ENCODE measurements at places on chromosomes 1 and 21.

DNA sequence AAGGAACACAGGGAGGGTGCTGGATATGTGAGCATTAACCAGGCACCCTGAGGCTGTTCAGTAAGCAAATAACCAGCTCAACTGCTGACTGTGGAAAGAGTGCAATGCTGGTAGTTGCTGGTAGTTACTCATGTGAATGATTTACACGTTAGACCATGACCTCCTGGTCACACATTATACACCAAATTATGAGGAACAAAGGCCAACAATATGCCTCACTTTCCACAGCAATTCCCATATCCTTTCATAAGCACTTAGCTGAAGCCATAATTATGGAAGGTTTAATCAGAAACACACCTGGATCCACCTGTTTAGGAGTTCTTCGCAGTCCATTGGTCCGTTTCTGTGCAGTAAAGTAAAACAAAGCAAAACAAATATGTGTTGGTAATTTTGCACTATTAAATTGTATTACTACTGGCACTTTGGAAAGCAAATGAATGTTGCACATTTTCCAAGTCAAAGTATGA, 281.8 kb downstream of the VAV3 start:
- no peak for DNase-seq

DNA sequence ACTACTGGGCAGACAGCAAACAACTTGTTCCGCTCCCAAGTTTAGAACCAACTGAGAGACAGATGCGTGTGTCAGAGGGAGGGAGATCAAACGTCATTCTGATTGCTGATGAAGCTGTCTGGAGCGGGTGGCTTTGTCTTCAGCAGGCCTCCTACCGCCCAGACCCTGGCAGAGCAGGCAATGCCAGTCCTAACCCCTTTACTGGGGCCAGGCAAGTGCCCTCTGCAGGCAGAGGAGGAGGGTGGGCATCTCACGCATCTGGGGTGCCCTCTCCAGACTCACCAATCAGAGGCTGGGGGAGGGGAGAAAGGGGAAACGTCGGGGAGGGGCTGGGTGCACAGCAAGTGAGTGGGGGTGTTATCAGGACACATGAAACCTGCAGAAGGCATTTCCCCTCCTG, 126.6 kb downstream of the ACTL8 start:
- no peak for DNase-seq

- peak; percentile 56 for DNase-seq
These were observed 49.1 kb upstream of the C1orf146 start for GRCh38 chr1:92168657-92169056.

GRCh38 chr1:1021010-1021919, 1.3 kb downstream of the AGRN start:
- DNase-seq: no peak

DNA sequence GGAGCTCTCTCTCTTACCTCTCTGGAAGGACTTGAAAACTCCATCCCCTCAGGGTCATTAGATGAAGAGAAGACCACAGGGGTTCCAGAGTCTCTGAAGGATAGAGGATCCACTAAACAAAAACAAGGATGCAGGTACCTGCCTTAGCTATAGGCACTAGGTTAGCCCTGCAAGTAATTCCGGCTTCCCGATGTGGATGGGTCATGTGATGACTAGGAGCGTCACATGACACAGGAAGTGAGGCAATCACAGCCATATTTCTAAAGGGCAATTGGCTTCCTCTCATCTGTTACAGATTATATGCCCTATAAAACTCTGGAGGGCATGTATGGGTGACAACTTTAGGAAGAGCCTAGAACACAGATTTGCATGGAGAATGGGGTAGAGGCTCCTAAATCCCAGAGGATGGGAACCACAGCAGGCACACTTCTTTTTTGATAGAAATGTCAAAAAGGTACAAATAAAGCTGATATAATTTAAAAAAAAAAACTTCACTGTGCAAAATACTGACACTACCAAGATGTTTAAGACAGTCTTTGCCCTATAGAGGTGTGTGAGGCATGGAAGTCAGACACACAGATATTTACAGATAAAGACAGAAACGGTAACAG, 14.1 kb downstream of the ENTREP3 start:
- peak; percentile 83 for DNase-seq

GRCh38 chr1:173411835-173412742, 65.0 kb upstream of the PRDX6 start:
- no peak for DNase-seq

- no peak for DNase-seq
These were observed 64.6 kb downstream of the WNT9A start for GRCh38 chr1:227883073-227883520.

DNA sequence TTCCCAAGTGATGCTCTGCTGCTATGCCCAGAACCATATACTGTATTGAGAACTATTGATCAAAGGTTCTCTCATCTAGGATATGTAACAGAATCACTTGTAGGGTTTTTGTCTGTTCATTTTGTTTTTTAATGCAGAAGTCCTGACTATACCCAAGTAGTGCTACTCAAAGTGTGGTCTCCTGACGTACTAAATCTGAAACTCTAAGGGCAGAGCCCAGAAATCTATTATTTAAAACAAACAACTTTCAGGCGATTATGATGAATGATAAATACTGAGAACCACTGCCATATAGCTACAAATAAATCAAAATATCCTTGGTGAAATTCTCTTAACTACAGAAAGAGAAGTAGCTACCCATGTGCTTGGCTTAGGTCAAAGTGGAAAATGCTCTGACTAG, 10.1 kb downstream of the ZZZ3 start:
- no peak for DNase-seq

DNA sequence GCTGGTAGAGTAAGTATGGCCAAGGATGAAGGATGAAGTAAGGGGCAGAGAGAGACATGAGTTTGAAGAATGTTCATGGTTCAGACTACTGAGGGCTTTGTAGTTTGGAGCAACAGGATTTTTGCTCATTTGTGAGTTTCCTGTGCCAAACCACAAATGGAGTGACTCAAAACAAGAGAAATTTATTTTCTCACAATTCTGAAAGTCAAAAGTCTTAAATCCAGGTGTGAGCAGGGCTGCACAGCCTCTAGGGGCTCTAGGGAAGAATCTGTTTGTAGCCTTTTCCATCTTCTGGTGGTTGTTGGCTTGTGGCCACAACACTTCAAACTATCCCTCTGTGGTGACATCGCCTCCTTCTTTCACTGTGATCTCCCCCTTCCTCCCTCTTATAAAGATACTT, 58.9 kb downstream of the RHOU start:
- DNase-seq: no peak

- peak; percentile 88 for DNase-seq
These were observed 17.7 kb downstream of the TINAGL1 start for GRCh38 chr1:31593770-31594632.

DNA sequence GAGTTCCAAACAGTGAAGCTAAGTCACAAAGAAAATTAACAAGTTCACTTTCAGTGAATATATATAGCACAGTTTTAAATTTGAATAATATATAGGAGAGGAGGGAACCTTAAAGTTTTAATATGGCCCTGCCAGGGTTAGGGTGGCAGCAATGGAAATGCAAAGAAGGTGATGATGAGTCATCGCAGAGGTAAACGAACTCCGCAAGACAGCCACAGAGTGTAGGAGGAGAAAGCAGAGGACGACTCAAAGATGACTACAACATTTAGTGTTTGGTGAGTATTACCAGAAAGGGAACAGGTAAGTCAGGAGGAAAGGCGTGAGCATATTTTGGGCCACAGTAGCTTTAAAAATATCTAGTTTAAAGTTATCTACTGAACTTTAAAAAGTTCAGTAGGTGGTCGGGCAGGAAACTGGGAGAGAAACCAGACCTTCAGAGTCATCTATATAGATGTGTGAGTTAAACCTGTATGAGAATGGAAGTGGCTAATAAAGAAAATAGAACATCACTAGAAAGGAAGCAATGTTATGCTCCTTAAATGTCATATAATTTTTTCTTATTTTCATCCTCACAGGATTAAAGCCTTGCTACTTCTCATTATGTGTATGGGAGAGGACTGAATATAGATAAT, 75.7 kb downstream of the UCHL5 start:
- DNase-seq: no peak

DNA sequence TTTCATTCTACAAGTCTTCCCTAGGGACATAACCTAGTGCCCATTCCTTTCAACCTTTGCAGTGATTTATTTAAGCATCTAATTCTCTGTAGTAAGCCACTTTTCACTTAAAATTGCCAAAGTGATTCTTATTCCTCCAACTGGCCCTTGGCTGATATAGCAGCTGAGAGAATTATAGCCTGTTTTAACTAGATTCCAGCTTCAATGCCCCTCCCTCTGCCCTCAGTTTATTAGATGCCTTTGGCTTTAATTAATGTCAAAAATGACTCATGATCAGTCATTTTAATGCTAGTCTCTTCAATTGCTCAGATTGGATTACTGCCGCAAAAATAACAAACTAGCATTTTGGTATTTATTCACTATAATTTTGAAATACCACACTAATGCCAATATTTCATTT, 145.4 kb upstream of the KCTD3 start:
- no peak for DNase-seq

DNA sequence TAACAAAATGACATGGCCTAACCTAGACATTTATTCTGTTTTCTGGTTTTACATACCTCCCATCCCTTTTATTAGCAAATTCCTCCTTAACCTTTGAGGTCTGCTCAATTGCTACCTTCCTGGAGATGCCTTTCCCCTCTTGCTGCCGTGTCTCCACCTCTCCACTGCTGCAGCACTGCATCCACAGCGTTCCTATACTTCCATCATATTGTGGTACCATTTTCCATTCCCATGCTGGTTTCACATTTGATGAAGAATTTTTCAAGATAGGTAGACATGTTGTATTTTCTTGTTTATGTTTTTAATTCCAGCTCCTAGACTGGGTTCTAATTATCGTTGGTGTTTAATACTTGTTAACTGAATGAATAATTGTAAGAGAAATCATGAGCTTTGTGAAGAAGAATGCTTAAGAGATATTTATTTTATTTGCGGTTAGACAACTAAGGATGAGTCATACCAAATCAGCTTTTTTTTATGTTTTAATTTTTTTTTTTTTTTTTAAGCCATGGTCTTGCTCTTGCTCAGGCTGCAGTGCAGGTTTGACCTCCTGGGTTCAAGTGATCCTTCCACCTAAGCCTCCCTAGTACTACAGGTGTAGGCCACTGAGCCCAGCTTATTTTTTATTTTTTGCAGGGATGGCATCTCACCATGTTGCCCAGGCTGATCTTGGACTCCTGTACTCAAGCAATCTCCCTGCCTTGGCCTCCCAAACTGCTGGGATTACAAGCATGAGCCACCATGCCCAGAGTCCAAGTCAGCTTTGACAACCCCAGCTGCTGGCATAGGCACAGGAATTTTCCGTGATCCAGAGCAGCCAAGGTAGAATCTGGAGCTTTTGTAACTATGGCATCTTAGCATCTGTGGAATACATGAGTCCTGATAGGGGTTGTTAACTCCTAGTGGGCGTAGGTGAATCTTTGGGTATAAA, 44.0 kb downstream of the ATP6V1G3 start:
- DNase-seq: no peak

DNA sequence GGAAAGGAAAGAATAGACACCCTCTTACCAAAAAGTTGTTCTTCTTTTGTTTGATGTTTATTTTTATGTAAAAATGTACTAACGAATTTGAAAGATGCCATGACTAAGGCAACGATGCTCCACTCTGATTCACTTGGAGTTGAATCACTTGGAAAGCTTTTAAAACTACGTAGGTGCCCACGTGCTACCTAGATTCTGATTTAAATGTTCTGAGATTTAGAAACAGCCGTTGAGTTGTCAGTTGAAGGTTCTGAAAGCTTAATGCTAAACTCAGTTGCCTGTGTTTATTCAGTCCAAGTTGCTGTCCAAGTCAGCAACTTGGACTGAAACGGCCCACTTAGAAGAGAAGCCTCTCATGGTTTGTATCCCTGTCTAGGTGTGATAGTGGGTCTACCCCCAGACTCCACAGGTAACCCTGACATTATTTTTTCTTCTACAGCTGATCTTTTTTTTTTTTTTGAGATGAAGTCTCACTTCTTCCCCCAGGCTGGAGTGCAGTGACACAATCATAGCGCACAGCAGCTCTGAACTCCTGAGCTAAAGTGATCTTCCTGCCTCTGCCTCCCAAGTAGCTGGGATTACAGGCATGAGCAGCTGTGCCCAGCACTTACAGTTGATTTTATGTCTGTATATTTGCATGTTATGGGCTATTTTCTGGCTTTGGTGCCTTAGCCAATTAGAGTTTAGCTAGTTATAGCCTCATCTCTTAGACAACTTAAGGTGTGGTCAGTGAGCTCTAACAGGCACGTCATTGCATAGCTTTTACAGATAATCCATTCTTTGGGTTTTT, 1.4 kb upstream of the VAMP4 start:
- DNase-seq: no peak

DNA sequence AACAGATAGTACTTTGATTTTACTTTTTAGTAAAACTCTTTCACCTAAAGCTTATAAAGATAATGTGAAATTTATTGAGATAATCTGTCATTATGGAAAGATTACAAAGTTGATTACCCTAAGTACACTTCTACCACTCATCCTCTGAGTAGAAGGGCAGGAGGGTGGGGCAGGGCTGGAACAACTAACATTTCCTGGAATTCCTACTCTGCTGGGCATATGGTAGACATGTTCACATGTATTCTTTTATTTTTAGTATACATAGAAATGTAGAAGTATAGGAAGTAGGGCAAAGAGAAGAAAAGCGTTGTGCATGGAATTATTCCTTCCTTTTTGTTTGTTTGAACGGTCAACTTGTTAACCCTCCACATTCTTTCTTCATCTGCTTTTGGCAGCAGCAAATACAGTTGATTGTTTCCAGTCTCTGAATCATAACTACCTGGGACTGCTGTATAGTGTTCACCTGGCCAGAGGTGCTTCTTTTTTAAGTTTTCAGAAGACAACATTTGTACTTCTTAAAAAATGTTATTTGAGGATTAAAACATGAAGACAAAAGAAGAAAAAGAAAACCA, 85.1 kb downstream of the POU2F1 start:
- DNase-seq: no peak

- no peak for DNase-seq
These were observed 8.3 kb downstream of the ADCY10 start for GRCh38 chr1:167905671-167906070.

- no peak for DNase-seq
These were observed 805.8 kb downstream of the USP25 start for GRCh38 chr21:16535626-16536025.

DNA sequence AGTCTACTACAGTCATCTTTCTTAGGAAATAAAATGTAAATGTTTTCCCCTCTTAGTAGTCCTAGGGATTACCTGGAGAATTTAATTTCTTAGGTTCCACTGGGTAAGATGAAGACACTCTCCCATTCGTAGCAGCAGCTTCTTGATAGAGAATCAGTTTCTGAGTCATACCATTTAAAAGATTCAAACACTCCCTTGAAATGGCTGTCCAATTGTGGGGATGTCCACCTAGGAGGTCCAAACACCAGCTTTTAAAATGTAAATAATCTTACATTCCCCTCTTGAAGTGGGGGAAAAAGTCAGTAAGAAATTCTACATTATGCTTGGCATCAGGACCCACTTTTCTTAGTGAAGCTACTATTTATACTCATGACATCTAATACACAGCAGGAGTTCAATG, 37.5 kb downstream of the NDC1 start:
- no peak for DNase-seq

- no peak for DNase-seq
These were observed 35.7 kb upstream of the PWP2 start for GRCh38 chr21:44071359-44072104.

DNA sequence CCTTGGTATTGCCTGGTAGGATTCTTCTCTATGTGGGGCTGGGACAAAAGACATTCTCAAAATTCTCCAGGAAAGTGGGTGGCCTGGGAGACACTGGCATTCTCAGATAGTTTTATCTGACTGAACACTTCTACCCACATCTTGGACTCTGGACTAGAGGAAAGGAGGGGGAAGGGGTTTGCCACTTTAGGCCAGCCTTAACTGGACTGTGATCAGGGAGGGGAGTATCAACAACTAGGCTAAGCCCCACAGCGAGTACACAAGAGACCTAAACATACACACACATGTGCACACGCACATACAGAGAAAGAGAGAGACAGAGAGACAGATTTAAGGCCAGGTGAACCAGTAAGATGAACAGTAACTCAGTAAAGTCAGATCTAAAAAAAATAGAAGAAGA, 1.2 kb upstream of the SEMA6C start:
- no peak for DNase-seq

Measured in NCI-H774 (cell line).